ENCODE measurements at places on chromosomes 7 and 10. TPM values are rescaled to one million over a fixed set of nuclear protein-coding genes. Genes with fewer than 3 reads are reported as not detected.

GRCh38 chr7:130351791-130352090 is 7.1 kb downstream of the CPA5 start:
- DNase-seq: no peak

The MACROH2A2 gene
- 23.6 TPM for total RNA-seq

GRCh38 chr10:100725869-100726426 is 19.4 kb upstream of the PAX2 start:
- no peak for DNase-seq

The DDC gene
- not detected for total RNA-seq

GRCh38 chr10:14837003-14837756 is 657 bp downstream of the CDNF start:
- DNase-seq: no peak

Data from occipital lobe (tissue), 3 donors.